K562 (cell line): ENCODE measurements at places on chromosomes 7 and 10.

DNA sequence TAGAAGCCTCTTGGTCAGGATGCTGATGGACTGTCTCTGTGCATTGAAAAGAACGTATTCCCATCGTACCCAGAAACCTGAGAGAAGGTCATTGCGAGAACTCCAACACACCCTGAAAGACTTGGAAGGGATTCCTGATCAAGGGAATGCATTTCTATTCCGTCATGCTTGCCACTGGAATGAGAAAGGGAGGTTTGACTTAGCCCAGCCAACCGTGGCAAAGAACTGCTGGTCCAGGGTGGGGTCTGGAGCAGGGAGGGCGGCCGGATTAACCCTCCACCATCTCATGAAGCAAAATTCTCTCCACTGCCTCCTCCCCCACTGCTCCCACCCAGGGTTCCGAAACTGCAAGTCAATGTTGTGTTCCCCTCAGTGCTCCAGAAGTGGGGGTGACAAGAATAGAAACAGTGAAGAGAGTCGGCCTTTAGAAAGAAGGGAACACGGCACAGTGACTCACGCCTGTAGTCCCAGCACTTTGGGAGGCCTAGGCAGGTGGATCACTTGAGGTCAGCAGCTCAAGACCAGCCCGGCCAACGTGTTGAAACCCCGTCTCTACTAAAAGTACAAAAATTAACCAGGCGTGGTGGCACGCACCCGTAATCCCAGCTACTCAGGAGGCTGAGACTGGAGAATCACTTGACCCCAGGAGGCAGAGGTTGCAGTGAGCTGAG lies 137.5 kb upstream of the MGMT start:
- DNase-seq: no peak

GRCh38 chr7:91294639-91295220 lies 30.5 kb downstream of the FZD1 start:
- no peak for DNase-seq

GRCh38 chr7:156703773-156704482 lies 63.4 kb downstream of the RNF32 start:
- DNase-seq: no peak

DNA sequence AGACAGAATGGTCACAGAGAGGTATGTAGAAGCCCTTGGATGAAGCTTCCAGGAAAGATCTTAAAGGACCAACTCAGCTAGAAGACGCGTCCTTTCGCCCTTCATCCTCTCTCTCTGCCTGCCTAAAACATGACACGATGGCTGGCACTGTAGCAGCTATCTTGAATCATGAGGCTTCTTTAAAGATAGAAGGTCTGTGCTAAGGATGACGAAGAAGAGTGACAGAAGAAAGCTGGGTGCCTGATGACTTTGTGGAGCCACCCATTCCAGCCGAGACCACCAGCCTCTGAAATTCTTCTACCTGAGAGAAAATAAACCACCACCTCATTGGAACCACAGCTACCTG lies 25.5 kb downstream of the WDR86 start:
- no peak for DNase-seq

DNA sequence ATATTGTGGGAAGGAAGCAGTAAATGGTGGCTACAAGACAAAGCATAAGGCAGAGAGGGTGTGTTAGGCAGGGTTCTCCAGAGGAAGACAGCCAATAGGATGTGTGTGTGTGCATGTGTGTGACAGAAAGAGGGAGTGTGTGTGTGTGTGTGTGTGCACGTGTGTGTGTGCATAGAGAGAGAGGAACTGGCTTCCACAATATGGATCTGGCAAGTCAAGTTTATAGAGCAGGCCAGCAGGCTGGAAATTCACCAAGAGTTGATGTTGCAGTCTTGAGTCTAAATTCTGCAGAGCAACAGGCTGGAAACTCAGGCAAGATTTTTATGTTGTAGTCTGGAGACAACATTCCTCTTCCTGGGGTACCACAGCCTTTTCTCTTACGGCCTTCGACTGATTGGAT lies 374.0 kb downstream of the TNS3 start:
- DNase-seq: no peak

- no peak for DNase-seq
Measured at GRCh38 chr10:124748953-124749645, 4.9 kb upstream of the FAM53B start.

DNA sequence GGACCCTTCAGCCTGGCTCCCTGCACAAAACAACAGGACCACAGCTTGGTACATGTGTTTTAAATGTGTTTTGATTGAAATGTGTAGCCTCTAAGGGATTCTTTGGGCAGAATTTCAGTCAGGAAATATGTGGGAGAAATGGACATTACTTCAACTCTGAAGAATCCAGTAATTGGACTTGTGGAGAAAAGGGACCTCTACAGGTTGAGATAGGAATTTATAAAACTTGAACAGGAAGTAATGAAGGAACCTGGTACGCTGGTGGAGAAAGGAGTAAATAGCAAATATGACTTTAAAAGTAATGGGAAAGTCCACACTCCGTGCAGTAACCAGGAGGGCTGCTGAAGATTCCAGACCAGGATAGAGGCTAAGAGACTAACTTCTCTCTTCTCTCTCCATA lies 220.5 kb downstream of the LHFPL3 start:
- DNase-seq: peak; percentile 9

DNA sequence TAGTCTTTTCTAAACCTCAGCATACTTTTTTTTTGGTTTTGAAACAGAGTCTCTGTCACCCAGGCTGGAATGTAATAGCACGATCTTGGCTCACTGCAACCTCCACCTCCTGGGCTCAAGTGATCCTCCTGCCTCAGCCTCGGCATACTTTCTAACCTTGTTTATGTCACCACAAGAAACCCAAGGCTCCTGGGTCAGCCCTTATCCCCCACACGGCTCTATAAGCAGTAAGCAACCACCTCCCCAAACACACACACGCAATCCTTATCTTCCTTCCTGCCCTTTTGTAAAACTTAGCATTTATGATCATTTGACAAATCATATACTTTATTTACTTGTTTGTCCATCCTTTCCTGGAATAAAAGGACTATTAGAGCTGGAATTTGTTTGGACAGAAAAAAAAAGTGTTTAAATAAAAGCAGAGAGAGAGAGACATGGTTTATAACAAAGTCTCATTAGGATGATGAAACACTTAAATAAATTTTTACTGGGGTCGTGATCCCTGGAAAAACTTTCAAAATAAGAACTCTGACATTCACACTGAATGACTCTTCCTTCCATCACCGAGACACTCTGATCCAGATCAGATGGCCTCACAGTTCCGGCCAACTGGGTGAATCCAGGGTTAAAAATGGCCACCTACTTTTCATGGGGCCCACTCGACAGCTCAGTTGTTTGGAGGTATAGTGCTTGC lies 72.7 kb upstream of the PIK3CG start:
- DNase-seq: no peak

GRCh38 chr7:46459942-46460341 lies 538.9 kb upstream of the IGFBP3 start:
- DNase-seq: no peak

DNA sequence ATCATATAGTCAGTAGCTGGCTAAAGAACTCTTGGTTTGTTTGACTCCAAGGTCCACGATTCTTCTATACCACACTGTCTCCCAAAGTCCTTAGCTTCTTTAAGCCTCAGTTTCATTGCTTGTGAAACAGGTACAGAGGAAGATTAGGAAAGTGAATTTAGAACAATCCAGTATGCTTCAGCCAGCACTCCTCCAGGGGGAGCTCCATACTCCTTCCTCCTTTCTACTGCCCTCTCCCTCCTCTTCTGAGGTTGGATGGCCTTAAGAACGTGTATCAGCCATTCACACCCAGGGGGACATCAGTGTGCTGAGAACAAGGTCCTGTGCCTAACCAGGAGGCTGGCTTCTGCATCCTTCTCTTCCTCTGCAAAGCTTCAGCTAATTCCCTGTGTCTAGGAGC lies 54.8 kb upstream of the CALD1 start:
- DNase-seq: peak; percentile 47

- no peak for DNase-seq
Measured at GRCh38 chr7:131346885-131347592, 19.4 kb downstream of the MKLN1 start.

DNA sequence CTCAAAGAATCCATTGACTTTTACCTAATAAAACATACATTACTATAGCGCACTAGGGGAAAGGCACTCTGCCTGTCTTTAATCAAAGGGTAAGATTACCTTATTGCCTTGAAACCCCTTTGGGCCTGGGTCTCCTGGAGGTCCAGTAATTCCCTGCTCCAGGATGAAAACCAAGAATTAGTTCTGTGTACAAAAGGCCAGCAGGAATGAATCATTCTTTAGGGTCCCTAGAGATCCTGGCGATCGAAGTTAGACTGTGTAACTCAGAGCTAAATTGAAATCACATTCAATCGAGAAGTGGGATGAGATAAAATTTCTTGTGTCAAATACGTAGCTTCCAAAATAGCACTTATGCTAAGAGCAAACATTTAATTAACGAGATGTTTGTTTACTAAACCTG lies 29.8 kb downstream of the COL28A1 start:
- DNase-seq: no peak

GRCh38 chr10:4721999-4722753 lies 103.8 kb upstream of the AKR1E2 start:
- DNase-seq: no peak

DNA sequence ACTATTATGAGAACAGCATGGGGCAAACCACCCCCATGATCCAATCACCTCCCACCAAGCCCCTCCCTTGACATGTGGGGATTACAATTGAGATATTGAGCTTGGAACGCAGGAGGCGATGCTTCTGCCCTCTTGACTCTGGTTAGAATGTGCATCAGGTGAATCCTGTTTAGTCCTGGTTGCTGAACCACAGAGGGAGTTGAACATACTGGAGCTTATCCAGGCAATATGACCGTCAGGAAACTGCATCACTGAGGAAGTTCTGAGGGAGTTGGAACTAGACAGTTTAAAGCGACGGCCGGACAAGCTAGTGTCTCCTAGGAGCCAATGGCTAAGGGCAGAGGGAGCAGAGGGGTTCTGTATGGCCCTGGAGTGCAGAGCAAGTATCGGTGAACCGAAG lies 31.8 kb upstream of the GARS1 start:
- DNase-seq: no peak

- DNase-seq: no peak
Measured at GRCh38 chr7:152355474-152356057, 80.2 kb downstream of the KMT2C start.

GRCh38 chr7:69598081-69598486 lies at the start of gene AUTS2:
AUTS2 (plus strand) TSS chr7:69598475; CDS start chr7:69599654, 1,179 bp downstream.
- DNase-seq: peak; percentile 78

- DNase-seq: no peak
Measured at GRCh38 chr7:106612432-106612831, 48.5 kb downstream of the CCDC71L start.

DNA sequence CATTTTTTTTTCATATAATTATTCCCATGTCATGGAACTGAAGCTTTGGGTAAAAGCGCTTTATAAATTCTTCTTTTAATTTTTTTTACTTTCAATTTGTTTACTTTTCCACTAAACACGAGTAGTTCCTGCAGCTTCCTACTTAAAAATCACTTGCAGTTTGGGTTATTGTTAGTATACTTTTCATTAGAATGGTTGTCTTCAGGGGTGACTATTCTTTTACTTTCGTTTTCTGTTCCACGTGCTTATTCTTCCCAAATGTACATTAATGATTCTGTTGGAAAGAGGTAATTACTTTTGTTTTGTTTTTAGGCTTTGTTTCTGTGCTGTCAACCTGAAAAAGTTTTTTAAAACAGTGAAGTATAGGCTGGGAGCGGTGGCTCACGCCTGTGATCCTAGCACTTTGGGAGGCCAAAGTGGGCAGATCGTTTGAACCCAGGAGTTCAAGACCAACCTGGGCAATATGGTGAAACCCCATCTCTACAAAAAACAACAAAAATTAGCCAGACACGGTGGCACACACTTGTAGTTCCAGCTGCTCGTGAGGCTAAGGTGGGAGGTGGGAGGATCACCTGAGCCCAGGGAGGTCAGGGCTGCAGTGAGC lies 5.2 kb upstream of the CFAP69 start:
- no peak for DNase-seq

DNA sequence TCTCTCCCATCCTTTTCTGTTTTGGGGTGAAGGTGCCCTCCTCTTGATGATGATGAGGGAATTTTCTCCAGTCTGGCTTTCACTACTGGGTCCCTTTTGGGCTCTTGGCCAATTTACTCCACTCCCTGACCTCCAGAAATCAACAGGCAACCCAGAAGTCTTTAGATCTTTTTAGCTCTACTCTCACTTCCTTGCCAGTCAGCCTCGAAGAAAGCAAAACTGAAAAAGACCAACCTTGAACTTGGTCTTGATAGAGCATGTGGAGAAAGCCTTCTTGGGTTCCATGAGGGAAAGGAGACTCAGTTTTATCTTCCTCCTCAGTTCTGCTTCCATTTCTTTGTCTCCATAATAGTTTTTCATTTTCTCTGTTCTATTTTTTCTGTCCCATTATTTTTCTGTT lies 91.4 kb upstream of the NPVF start:
- no peak for DNase-seq

- no peak for DNase-seq
Measured at GRCh38 chr10:5581670-5582566, 57.2 kb downstream of the CALML3 start.

GRCh38 chr10:85609509-85609908 lies 757.1 kb downstream of the GRID1 start:
- no peak for DNase-seq

DNA sequence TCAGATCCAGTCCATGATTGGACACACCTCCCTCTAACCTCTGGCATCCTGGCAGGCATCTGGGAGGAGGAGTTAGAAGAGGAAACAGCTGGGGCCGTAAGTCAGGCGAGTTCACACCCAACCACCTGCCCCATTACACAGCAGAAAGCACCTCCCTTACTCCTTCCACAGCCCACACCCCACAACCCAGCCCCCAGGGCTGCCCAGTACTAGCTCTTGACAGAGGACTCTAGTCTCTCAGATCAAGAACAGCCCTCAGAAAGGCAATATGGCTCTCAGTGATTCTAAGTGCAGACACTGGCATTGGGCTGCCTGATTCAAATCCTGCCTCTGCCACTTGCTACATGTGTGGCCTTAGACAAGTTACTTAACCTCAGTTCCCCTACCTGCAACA lies 34.1 kb downstream of the KCNMA1 start:
- no peak for DNase-seq

GRCh38 chr7:1564603-1565022 lies 5.2 kb downstream of the PSMG3 start:
- no peak for DNase-seq

- no peak for DNase-seq
Measured at GRCh38 chr7:30309302-30309701, 24.9 kb downstream of the ZNRF2 start.

DNA sequence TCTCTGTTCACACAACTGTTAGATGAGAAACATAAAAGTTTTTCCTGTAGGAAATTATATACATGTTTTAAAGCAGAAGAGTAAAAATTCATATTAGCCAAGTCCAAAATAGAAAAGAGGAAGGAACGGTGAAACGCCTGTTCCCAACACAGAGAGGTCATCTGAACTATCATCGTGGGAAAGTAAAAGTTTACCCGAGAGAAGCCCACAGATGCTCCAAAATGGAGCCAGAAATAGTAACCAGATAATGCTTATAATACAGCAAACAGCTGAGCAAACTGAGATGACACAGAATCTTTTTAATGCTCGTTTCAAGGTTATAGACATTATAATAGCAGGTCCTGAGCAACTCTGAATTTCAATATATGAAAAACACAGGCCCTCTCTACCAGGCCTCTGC lies 24.5 kb downstream of the FRMD4A start:
- DNase-seq: no peak
